ENCODE measurements at places on chromosomes 16 and 17.

- no peak for DNase-seq
Observed at GRCh38 chr17:47243737-47244598, 9.7 kb upstream of the ITGB3 start.

DNA sequence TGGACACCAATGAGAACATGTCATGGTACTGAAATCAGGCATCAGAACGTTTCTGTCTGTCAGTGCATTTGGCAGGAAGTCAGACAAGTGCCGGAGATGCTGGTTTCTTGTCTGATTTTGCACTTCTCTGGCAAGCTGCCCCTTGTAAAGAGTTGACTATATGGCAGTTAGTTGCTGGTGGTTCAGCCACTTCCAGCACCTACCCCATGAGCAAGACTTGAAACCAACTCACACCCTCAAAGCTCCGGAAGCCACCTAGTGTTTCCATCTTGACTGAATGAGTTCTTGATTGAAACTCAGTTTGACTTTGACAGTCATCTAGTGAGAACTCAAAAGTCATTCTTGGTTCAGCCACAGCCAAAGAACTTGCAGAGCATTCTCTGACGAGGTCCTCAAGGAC, 225.1 kb downstream of the SPECC1 start:
- DNase-seq: no peak

- no peak for DNase-seq
Observed at GRCh38 chr17:82320140-82320840, 2.9 kb upstream of the CD7 start.

DNA sequence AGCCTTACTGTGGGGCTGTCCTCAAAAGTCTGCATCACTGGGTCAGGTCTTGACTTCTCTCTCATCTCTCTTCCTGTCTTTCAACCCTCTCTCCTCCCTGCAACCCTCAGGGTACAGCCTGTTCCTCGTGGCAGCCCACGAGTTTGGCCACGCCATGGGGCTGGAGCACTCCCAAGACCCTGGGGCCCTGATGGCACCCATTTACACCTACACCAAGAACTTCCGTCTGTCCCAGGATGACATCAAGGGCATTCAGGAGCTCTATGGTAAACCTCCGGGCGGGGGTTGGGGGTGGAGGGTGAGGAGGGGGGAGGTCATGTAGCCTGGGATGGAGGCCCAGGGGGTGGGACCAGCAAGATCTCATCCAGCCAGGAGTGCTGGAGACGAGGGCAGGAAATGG, 12.7 kb downstream of the MMP2 start:
- no peak for DNase-seq

DNA sequence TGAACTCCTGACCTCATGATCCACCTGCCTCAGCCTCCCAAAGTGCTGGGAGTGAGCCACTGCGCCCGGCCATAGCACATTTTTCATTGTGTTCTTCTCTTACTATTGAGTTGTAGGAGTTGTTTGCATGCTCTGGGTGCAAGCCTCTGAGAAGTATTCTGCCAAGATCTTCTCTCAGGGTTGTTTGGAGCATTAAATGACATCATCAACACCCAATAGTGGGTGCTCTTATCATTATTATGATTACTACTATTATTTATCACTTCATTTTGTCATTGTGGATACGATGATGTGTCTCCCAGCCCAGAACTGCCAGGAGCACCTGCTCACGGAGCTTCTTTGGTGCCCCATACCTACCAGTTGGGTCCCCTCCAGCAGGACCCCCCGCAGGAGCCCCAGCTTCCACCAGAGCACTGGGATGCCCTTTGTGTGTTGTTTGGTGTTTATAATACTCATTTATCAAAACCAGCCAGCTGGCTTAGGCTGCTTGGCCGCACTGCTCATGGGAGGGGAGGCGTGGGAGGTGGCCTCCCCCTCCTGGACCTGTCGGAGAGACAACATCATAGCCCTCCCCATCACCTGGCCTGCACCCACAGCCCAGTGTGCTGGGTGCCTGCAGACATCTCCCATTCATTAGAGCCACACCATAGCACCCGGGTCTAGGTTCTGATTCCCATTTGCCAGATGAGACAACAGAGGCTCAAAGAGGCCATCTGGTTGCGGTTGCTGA, 12.9 kb upstream of the MAP2K3 start:
- no peak for DNase-seq

GRCh38 chr16:70473446-70474319, 19.3 kb downstream of the FCSK start:
- DNase-seq: no peak

- DNase-seq: no peak
Observed at GRCh38 chr17:12830777-12831247, 41.5 kb downstream of the ARHGAP44 start.

GRCh38 chr17:81235822-81236740, 2.8 kb downstream of the TEPSIN start:
- no peak for DNase-seq

GRCh38 chr17:17951524-17951923, 20.7 kb downstream of the TOM1L2 start:
- no peak for DNase-seq

DNA sequence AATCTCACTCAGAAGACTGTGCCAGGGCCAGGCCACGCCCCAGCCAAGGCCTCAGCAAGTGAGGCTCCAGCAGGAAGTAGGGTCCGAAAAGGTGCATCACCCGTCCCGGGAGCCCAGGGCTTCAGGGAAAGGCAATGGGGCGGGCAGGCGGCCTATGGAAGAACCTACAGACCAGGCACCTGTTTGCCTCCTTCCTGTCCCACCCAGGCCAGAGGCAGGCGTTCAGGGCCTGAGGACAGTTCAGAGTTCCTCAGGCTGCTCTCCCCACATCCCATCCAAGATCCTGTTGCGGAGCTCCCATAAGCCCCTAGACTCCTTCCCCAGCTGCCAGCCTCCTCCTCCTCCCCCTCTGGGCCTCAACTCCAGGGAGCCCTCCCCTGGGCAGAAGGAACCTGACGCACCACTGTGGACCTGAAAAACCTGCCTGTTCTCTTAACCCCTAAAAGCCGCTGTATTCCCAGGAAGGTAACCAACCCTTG, 2.3 kb downstream of the CLUH start:
- no peak for DNase-seq

DNA sequence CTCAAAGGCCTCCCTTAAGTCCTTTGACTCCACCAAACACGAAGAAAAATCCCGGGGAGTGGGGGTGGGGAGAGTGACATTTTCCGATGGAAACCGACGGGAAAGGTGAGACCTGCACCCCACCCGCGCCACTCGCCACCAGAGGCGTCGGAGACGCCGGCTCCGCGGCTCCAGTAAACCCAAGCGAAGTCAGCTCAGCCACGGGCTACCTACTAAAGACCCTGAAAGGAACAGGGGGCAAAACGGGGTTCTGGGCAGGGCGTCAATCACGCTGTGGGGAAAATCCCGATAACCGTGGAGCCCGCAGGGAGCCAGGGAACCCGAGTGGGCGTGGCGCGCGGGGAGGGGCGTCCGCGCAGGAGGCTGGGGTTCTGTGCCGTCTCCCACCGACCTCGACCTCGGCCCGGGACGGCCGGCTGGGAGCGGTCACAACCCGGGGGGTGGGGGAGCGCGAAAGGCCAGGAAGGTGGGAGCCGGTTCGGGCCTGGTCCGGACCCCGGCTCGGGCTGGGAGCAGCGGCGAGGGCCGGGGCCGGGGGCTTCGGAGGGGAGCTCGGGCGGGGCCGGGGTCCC, 565 bp downstream of the WDR45B start:
- DNase-seq: no peak

DNA sequence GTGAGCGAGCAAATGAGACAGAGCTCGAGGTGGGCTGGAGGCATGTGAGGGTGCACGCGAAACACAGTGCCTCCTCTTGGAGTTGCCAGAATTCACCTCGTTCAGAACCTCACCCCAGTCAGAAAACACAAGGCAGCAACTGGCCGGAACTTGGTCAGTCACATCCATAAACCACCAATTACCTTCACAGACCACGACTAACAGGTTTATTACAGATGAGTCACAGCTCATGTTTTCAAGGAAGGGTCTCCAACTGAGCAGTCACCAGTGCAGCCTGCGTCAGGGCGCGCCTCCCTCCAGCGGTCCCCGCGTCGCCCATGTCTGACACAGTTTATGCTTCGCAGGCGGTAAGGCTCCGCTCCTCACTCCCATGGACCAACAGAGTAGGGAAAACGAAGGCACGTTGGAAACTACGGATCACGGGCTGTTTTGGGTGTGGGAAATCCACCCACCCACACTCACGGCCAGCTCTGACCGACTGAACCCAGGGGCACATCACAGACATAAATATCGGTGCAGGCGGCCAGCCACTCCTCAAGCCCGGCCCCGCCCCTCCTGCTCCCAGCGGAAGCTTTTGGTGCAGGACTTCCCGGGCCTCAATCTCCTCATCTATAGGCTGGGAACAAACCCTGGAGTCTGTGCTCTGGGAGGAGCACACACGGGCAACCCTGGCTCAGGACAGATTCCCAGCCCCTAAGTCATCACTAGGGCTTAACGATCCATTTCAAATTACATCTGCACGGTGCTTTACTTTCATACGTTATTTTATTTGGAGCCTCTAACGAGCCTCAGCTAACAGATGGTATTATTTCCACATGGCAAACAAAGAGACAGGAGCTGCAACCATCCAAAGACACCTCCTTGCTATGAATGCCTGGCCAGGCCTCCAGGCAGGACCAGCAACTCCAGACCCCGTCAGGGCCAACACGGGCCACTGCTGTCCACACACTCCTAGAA, 126.3 kb downstream of the ZNF778 start:
- no peak for DNase-seq
